ENCODE measurements at places on chromosomes 2 and 18.

- DNase-seq = no peak
Observed at GRCh38 chr2:140786585-140786984, 1344.2 kb downstream of the LRP1B start.

GRCh38 chr2:205482399-205483081 is 199.8 kb upstream of the NRP2 start:
- no peak for DNase-seq

DNA sequence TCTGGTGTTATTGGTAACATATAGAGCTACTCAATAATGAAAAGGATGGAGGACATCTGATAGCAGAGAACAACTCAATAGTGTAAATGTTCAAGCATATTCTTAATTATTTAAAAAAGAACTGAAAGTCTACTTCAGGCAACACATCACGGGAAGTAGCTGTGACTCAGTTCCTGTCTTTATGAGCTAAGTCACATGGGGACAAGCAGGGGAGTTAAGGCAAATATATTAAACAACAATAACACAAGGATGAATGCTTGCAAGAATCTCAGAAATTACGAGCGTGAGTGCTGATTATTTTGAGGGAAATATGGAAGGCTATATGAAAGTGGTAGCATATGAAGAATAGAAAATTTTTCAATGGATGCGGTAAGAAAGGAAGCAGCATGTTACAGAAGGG is 4.0 kb upstream of the HNMT start:
- peak; percentile 55 for DNase-seq

- no peak for DNase-seq
Observed at GRCh38 chr2:222627764-222628163, 28.1 kb downstream of the FARSB start.

DNA sequence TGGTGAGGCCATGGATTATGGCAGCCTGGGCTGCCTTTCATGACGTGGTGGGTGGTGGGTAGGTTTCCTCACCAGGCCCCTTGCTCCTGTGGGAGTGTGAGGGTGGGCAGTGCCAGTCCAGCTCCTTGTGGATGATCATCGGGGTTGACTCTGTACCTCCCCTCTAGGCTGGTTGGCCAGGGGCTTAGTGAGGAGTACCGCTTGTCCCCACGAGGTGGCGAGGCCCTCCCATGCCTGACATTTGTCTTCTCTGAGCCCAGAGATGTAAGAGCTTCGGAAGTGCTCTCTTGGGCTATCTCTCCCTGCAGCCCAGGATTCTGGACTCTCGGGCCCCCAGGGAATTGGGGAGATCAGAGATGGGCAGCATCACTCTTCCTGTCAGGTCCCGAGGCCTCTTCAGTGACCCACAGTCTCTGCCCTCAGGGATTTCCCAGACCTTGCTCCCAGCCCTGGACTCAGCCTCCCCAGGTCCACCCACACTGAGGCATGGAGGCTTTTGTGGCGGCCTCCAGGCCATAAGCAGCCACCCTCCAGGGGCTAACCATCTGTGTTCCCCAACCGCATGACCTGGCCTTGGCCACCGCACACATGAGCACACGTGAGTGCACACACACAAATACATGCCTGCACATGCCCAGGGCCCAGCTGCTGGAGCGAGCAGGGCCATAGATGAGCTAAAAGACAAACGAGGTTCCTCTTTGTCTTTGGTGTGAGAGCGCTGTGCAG is 6.5 kb downstream of the SPR start:
- DNase-seq = peak; percentile 60

GRCh38 chr18:65365245-65365980 is 385.4 kb upstream of the CDH7 start:
- DNase-seq = no peak

GRCh38 chr2:195406886-195407603 is 250.0 kb upstream of the SLC39A10 start:
- no peak for DNase-seq

DNA sequence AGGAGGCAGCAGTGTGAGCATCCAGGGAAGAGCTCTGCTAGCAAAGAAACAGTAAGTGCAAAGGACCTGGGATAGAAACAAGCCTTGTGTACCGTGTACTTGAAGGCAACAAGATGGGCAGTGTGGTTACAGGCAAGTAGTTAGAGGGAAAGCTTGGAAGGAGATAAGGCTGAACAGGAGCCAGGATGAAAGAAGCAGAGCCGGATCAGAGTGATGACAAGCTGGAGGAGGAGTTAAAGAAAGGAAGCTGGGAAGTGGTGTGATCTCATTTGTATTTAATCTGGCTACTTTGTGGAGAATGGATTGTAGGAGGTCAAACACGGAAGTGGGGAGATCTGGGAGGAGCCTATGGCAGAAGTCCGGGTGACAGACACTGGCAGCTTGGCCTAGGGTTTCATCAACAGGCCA is 44.7 kb upstream of the VPS54 start:
- peak; percentile 30 for DNase-seq

- DNase-seq = peak; percentile 83
Observed at GRCh38 chr2:127176371-127177311, 43.5 kb downstream of the CYP27C1 start.

DNA sequence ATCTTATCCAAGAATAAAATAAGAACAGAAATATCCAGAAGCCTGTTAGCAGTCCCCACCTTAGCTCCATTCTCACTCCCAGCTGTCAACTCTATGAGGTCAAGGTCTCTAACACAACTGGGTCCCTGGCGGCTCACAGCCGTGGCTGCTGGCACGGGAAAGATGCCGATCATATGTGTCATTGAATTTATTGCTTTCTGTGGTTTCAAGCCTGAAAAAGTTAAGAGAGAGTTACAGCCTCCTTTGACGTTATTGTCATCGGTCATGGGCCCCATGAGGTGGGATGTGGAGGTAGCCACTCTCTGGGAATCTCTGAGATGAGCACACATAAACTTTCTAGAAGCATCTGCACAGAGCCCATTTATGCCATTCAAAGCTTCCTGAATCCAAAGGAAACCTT is 28.7 kb upstream of the CABLES1 start:
- DNase-seq = no peak

GRCh38 chr2:84654414-84654813 is 138.1 kb downstream of the DNAH6 start:
- no peak for DNase-seq

DNA sequence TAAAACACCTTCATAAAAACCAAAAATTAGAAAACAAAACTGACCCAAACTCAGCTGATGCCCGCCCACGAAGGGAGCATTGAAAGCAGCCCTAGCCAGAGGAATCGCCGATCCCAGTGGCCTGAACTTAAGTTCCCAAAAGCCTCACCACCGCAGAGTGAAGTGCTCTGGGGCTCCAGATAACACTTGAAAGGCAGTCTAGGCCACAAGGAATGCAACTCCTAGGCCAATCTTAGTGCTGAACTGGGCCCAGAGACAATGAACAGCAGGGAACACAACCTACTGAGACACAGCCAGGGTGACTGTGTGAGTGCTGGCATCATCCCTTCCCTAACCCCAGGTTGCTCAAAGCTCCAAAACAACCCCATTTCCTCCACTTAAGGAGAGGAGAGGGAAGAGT is 59.6 kb upstream of the CHN1 start:
- DNase-seq = no peak

GRCh38 chr2:231932985-231933915 is 7.1 kb upstream of the NPPC start:
- DNase-seq = no peak

- no peak for DNase-seq
Observed at GRCh38 chr2:68447118-68447517, 20.0 kb downstream of the FBXO48 start.

- no peak for DNase-seq
Observed at GRCh38 chr2:43604674-43605073, 8.8 kb upstream of the THADA start.

GRCh38 chr2:201977651-201978050 is 56.0 kb upstream of the FZD7 start:
- DNase-seq = no peak

- DNase-seq = no peak
Observed at GRCh38 chr2:1492711-1493430, 79.6 kb downstream of the TPO start.

GRCh38 chr2:5980450-5981190 is 288.4 kb downstream of the SOX11 start:
- no peak for DNase-seq

- DNase-seq = no peak
Observed at GRCh38 chr2:45901468-45902032, 250.1 kb downstream of the PRKCE start.
